Fibroblast of skin of back (primary cell): ENCODE measurements at places on chromosomes 16 and 17.
A peak's percentile ranks its signal among the peaks of the same experiment; 100 is the strongest.

GRCh38 chr16:56617212-56618085 is 8.1 kb upstream of the MT1E start:
- peak; percentile 43 for DNase-seq

- no peak for DNase-seq
Measured at GRCh38 chr16:13517841-13518240, 402.1 kb upstream of the ERCC4 start.

GRCh38 chr16:58020628-58021521 is 4.7 kb upstream of the MMP15 start:
- peak; percentile 34 for DNase-seq

DNA sequence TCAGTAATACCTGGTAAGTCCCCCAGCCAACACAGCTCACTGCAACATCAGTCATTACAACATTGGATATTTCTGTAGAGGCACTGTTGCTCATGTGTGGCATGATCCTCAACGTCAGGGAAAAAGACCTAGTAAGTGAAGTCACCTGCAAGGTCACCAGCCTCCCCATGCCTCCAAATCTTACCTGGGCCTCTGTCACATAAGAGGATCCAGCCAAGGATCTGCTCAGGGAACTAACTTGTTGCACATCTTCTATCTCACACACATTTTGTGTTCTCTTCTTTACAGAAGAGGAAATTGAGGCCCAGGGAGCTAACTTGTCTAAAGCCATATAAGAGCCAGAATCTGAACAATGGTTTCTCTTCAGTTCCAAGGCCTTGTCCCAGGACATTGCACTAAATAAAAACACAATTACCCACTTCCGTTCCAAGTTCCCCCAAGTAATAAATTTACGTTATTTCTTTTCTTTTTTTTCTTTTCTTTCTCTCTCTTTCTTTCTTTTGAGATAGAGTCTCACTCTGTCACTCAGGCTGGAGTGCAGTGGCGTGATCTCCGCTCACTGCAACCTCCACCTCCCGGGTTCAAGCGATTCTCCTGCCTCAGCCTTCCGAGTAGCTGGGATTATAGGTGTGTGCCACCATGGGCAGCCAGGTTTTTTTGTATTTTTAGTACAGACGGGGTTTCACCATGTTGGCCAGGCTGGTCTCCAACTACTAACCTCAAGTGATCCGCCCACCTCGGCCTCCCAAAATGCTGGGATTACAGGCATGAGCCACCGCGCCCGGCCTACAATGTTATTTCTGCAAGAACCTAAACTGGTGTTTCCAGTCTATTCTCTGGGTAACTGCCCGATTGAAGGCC is 1.3 kb downstream of the SHMT1 start:
- no peak for DNase-seq

- peak; percentile 59 for DNase-seq
Measured at GRCh38 chr17:61662741-61663140, 71.7 kb upstream of the NACA2 start.

DNA sequence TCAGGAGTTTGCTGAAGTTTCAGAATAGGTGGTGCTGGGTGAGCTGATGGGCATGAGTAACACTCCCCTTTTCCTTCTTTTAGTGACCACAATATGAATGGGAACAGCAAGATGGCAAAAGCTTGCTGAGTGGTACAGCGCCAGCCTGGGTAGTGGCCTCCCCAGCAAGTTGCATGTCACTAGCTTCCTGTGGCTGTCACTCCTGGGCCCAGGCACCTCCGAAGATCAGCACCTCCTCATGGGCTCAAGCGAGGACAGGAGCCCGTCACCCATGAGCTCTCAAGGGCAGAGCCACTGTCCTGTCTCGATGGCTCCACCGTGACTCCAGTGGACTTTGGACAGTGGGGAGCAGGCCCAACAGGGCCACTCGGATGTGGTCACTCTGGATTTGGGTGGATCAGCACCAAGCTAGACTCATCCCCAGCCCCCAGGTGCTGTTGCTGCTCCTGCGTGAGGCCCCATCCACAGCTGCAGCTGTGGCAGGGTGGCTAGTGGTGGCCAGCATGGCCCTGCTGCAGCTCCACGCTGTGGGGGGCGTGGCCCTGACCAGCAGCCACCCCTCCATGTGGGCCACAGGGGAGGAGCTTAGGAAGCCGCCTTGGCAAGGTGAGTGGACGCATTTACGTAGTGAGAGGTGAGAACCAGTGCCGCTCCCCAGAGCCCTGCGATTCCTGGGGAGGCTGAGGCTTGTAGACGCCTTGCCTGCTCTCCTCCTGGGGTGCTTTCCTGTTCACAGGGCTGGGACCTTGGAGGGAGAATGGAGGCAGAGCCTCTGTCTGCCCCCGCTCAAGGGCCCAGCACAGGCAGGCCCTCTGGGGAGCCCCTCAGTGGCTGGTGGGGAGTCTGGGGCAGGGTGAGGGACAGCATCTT is 13.6 kb upstream of the DNASE1 start:
- no peak for DNase-seq

DNA sequence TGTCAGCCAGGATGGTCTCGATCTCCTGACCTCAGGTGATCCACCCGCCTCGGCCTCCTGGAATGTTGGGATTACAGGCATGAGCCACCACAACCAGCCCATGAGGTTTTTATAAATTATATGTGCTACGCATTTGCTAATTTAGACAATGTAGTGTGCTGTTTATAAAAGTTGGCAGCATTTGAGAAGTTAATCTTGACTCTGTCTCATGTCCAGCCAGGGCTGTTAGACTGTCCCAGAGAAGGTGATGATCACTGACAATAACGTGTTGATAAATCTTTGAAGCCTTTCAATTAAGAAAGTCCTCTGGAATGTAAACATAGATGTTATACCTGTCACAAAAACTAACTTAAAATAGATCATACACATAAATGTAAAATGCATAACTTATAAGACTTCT is 82.0 kb downstream of the PPM1E start:
- DNase-seq = no peak

DNA sequence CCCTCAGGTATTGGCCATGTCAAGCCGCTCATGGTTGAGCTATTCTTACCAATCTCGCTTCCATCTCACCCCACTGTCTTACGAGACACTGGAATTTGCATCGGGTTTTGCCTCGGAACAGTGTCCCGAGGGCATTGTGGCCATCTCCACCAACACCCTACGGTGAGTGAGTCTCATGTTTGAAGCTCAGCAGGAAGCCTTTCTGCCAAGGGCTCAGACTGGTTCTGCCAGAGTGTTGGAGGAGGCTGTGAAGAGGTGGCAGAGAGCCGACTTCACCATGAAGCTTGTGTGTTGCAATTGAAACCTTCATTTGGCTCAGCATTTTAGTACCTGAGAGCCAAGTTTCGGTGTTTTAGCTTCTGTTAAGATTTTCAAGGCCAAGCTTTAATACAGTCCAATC is 38.0 kb downstream of the SF3B3 start:
- no peak for DNase-seq

DNA sequence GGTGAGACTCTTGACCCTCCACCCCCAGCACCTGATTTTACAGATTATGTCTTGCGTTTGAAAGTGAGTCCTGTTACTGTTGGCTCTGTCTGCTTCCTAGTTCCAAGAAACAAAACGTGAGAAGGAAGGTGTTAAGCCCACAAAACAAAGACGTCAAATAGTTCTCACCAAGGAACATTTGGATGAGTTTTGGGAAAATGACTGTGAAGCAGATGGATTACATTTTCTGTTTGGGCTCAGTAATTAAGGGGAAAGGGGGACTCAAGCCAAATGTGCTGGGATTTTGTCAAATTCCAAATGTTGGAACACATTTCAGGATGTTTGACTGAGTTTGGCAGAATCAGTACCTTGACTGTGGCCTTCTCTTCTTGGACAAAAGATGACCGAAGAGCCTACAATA is 71.2 kb downstream of the PCTP start:
- DNase-seq = no peak

DNA sequence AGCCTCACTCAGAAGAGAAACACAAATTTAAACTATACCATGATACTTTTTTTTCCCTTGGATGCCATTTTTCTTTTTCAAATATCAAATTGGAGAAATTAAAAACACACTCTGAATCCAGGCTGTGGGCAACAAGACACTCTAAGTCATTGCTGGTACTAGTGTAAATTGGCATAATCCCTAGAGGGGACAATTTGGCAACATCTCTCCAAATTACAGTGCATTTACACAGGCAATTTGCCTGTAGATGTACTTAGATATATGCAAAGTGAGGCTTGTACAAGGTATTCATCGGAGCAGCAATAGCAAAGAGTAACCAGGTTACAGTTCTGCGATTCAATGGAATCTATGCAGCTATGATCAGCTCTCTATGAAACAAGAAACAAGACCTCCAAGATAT is 6.7 kb upstream of the GUCY2D start:
- no peak for DNase-seq

DNA sequence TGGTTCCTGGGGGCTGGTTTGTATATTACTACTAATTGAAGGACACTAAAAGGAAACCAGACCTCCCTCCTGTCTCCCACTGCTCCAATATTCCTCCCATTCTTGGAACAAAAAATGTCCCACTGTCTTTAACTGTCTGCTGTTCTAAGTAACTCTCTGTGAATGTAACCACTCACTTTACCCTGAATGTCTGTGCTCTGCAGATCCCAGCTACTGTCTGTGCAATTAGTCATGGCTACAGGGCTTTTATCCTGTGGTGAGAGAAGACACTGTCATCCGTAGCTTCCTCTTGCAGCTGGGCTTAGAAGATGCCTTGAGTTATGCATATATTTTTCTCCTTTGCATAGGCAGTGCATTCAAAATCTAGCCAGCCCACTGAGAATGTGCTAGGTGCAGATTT is 853.8 kb downstream of the CDH8 start:
- peak; percentile 23 for DNase-seq

GRCh38 chr16:50480206-50480605 is 68.0 kb upstream of the NKD1 start:
- no peak for DNase-seq

DNA sequence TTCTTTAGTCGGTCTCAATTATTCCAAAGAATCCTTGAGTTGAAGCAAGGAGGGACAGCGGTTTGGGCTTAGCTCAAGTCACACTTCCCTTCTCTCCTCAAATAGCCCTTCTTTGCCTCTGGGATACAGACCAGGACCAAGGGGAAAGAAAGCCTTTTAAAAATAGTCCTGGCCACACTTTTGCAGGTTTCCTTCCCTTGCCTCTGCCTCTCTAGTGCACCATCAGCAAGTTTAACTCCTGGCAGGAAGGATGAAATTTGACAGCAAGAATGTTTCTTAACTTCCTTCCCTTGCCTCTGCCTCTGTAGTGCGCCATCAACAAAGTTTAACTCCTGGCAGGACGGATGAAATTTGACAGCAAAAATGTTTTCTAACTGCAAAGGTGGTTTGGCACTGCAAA is 7.2 kb upstream of the G6PC1 start:
- DNase-seq = no peak

- no peak for DNase-seq
Measured at GRCh38 chr17:8941520-8941919, 24.0 kb downstream of the PIK3R5 start.

GRCh38 chr17:42474276-42474675 is 15.6 kb downstream of the ATP6V0A1 start:
- no peak for DNase-seq

DNA sequence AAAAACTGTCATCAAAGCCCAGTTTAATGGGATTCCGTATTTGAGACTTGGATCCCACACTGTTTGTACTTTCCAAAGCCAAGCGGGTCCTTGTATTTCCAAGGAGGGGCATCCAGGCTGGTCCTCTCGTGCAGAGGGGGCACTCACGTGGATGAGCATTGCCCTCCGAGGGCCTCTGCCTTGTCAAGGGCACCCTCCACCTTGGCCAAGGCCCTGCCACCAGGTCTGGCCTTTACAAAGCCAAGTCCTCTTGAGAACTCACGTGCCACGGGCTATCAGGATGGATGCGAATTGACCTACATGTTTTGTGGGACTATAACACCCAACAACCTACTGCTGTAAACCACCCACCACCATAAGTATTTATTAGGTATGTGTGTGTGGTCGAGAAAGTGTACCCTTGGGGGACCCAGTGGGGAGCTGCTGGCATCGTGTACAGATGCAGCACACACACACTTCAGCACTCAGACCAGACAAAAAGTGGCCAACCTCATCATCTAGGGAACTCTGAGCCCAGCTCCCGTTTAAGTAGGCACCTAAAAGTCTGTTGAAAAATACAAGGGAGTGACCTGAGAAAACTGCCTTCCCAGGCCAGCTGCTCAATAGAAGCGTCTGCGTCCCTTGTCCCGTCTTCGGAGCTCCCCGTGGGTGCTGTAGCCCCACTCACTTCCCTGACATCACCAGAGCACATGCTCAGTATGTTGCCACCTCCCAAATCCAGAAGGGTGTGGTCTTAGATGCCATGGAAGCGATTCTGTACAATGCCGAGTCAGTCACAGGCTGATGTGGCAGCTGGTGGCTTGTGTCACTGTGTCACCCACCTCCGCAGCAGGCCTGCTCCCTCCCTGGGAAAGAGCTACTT is 12.9 kb downstream of the MAP1LC3B start:
- DNase-seq = peak; percentile 20

DNA sequence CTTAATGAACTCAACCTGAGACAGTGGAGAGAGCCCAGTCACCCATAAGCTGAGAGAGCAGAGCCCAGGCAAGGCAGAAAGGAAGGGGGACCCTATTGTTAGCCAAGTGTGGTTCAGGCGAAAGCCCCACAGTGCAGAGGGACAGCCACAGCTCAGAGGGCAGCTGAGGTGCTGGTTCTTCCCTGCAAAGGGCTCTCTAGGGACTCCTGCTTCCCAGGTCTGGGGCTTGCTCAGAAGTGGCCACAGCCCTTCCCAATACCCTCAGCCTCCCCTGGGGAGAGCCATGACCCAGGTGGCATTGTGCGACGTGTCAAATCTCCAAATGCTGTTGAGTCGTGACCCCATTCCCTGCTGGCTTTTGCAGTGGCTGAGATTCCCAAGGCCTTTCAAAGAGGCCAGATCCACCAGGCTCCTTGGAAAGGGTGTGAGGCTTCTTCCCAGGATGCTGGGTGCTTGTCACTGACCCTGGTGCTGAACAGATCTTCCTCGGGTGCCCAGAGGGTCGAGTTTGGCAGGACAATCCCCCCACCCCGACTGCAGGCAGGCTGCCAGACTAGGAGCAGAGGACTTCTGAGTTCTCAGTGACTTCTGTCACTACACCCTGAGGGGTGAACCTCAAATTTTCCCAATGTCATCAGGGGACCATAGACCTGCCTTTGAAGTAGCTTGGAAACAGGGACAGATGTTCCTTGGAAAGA is 2.5 kb upstream of the CCL17 start:
- DNase-seq = no peak

- no peak for DNase-seq
Measured at GRCh38 chr16:84461413-84462295, 42.8 kb downstream of the MEAK7 start.

- no peak for DNase-seq
Measured at GRCh38 chr16:11168386-11169051, 87.5 kb downstream of the SOCS1 start.

GRCh38 chr17:59762049-59762823 is 54.8 kb downstream of the VMP1 start:
- DNase-seq = peak; percentile 90

DNA sequence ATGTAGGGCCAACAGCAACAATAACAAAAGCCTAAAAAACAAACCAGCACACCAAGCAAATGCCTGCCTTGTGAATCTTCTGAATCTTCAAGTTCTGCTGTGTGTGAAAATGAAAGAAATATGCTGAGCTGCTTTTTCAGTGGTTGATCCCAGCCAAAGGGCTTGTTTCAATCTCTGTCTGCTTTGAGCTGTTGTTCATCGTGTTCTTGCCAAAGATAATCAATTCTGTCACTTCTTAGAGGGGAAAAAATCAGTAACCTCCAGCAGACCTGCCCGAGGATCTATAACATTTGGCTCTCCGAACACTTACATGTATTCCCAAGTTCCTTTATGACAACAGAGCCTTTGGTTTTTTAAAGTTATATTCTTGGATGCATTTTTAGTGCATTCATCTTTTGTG is 65.9 kb downstream of the VPS35L start:
- no peak for DNase-seq
